ENCODE measurements at places on chromosomes 12 and 14.
A peak's percentile ranks its signal among the peaks of the same experiment; 100 is the strongest.

DNA sequence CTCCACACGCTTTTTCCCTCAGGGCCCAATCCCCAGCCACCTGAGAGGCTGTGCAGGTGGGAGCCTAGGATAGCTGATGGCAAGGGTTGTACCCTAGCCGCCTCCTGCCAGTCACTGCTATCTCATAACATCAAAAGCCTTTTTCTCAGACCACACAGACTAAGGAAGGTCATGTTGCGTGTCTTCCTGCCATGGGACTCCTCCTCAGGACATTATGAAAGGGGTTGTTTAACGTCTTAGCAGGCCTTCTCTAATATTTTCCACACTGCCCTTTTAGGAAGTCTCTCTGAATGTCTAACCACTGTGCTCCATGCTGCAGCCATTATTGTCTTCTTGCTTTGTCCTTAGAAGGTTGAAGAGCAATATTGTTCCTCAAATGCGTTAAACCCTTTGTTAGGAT is 7.6 kb upstream of the SMUG1 start:
- no peak for DNase-seq

- DNase-seq: no peak
Observed at GRCh38 chr14:52906141-52906601, 44.7 kb downstream of the FERMT2 start.

- peak; percentile 23 for DNase-seq
Observed at GRCh38 chr14:79278286-79278797, 933.0 kb downstream of the DIO2 start.

GRCh38 chr14:101475456-101476257 is 85.6 kb upstream of the DIO3 start:
- no peak for DNase-seq

- DNase-seq: peak; percentile 40
Observed at GRCh38 chr12:27843714-27844245, 63.7 kb upstream of the MANSC4 start.

DNA sequence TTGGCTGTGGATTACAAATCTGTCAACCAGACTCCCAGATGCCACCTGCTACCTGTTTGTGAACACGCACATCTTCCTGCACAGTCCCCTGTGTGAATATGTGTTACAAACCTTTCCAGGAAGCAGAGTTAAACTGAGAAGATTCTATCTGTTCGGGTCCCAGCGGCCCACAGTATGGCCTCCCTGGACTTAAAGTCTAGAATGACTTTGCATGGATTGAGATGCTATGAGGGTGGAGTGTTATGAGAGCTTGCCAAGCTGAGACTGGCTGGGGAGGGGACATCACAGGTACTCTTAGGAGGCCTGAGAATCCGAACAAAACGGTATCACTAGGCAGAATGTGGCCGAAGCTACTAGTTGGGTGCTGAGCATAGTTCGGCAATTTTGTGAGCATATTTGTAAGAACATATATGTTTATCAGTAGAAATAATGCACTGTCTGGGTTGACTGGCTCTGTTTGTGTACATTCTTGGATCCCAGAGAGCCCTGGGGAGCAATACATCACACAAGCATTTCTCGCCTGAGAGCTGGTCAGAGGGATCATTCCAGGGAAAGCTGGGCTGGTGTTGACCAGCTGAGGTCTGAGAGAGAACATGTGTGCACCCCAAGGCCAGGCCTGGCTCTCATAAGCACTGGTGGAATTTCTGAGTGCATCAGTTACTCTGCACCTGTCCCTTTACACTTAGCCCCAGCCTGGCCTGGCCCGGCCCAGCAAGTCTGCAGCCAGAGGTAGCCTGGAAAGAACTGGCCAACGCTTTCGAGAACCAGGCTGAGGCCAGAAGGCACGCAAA is 29.8 kb upstream of the LTBP2 start:
- no peak for DNase-seq

DNA sequence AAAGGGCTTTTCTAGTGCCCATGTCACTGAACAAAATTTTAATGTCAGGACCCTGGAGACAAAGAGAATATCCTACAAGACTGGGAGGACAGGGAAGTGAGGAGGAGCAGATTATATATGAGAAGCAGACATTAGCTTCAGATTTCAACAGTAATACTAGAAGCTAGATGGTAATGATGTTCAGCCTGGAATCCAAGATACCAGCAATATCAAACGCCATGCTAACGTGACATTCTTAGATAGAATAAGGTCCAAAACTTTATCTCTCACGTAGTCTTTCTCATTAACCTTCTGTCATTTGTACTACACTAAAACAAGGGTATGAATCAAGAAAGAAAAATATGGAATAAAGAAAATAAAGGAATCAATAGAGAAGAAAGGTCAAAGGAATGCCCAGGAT is 18.7 kb downstream of the SOS2 start:
- DNase-seq: no peak

DNA sequence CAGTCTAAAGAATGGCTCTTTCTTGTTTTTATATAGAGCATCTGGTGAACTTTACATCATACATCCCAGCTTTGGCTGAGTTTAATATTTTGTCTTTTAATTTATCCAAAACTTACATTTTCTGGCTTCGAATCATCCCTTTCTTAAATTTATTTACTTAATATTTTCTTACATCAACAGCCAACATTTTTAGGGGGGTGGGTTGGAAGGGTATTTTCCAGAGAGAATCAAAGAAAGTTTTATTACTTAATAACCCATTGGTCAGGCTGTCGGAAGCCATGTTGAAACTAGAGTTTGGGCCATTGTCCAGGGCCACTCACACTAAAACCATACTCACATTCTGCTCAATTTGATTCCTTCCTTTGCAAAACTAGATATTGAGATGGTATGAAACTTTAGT is 220.2 kb downstream of the AEBP2 start:
- DNase-seq: no peak

GRCh38 chr14:68685419-68686204 is 107.3 kb downstream of the ZFP36L1 start:
- peak; percentile 74 for DNase-seq

DNA sequence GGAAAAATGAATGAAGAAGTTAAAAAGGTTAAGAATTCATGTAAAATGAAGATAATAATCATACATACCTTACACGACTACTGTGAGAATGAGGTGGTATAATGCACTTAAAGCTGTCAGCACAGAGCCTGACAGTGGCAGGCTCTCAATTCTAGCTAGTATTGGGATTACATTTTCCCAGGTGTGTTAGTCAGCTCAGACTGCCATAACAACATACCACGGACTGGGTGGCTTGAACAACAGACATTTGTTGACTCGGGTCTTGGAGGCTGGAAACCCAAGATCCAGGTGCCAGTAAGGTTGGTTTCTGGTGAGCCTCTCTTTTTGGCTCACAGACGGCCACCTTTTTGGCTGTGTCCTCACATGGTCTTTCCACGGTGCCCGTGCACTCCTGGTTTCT is 167.8 kb downstream of the CHST11 start:
- no peak for DNase-seq

- no peak for DNase-seq
Observed at GRCh38 chr14:95452176-95452892, 64.1 kb downstream of the SYNE3 start.

GRCh38 chr12:3551976-3552725 is 61.1 kb downstream of the PRMT8 start:
- no peak for DNase-seq

- DNase-seq: no peak
Observed at GRCh38 chr12:129551441-129551840, 352.4 kb downstream of the TMEM132D start.

DNA sequence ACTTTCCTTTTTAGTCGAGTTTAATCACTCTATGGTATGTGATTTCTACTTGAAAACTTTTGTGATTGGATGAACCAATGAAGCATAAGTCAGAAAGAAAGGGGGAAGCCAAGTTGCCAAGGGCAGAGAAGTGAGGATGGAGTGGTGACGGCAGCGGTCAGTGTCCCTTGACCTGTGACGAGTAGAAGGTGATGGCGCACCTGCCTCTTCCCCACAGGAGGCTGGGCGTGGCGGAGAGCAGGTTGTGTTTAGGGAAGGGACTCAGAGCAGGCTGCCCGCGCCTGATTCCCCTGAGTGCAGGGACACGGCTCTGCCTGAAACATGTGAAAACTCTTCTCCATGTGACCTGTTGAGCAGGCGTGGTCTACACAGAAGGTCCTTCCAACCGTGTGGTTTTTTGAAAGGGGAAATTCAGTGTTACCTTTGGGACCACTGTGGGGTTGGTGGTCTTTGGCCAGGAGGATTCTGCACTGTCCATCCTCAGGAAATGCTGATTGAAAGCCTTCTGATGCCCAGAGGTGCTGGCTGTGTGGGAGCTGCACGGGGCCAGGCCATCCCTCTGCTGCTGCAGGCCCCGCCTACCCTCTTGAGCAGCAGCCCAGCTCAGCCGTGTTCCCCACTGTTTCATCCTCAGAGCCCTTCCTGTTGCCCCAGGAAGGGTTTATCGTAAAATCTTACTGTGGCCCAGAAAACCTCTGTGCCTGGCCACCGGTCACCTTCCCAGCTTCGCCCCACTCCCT is 23.5 kb upstream of the AMN start:
- no peak for DNase-seq

GRCh38 chr14:96960598-96961116 is 163.5 kb downstream of the VRK1 start:
- DNase-seq: no peak

GRCh38 chr14:73742520-73743238 is 28.5 kb upstream of the PNMA1 start:
- DNase-seq: peak; percentile 27

DNA sequence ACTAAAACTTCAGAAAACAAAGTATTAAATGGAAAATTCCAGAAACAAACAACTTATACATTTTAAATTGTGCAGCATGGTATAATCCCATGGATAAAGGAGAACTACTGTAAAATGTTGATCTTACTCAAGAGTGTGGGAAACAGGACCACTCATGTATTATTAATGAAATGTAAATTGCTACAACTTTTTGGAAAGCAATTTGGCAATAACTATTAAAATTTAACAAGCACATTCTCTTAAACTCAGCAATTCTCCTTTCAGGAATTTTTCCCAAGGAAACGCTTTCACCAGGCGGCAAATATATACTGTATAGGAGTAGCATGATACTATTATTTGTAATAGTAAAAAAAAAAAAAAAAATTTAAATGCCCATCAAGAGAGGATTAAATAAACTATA is 284.5 kb upstream of the AMIGO2 start:
- no peak for DNase-seq

- no peak for DNase-seq
Observed at GRCh38 chr14:20412411-20412810, 890 bp downstream of the TEP1 start.

- no peak for DNase-seq
Observed at GRCh38 chr14:84859116-84859515, 670.8 kb upstream of the FLRT2 start.

GRCh38 chr14:24196071-24197055 is 1.1 kb upstream of the TM9SF1 start:
- DNase-seq: no peak

GRCh38 chr12:12689647-12690300 is 6.2 kb downstream of the GPR19 start:
- DNase-seq: no peak

DNA sequence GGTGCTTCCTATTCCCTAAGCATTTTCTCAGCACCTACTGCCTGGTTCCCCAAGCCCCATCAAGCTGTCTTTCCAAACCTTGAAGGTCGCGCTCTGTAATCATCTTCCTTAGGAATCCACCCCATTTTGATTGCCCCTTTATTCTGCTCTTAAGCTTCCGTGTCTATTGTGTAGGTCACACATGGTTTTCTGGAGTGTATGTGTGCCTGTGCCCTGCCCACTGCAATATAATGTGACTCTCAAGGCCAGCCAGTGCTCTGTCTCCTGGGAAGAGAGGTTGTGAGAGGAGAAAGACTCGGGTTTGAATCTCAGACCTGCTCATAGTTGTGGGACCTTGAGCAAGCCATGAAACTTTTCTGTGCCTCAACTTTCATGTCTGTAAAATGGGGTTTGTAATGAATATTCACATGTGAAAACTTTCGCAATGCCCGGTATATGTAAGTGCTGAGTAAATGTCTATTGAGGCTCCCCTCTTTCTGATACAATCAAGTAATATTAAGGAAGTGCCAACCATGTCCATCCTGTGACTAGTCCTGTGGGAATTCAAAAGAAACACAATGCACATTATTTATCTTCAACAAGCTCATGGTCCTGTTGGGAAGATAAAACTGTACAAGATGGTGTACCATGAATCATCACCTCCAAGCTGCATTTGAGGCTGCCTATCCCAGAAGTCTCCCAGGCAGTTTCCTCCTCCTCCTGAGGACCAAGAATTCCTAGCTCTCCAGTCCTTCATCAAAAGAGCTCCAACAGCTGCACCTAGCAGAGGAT is 774 bp upstream of the KRT75 start:
- no peak for DNase-seq

DNA sequence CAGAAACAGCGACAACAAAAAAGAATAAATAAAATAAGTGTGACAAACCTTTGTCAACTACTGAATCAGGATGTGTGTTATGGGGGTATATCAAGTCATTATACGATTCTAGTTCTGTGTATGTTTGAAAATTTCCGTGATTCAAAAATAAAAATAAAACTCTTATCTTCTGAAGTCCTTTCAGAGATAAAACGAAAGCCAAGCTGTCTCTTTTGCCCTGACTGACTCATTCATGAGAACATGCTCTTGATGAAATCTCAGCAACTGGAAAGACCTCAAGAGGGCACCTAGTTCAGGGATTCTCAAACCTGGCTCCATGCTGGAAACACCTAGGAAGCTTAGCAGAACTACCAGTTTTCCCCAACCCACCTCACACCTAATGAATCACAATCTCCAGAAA is 9.2 kb downstream of the FOXN3 start:
- no peak for DNase-seq

DNA sequence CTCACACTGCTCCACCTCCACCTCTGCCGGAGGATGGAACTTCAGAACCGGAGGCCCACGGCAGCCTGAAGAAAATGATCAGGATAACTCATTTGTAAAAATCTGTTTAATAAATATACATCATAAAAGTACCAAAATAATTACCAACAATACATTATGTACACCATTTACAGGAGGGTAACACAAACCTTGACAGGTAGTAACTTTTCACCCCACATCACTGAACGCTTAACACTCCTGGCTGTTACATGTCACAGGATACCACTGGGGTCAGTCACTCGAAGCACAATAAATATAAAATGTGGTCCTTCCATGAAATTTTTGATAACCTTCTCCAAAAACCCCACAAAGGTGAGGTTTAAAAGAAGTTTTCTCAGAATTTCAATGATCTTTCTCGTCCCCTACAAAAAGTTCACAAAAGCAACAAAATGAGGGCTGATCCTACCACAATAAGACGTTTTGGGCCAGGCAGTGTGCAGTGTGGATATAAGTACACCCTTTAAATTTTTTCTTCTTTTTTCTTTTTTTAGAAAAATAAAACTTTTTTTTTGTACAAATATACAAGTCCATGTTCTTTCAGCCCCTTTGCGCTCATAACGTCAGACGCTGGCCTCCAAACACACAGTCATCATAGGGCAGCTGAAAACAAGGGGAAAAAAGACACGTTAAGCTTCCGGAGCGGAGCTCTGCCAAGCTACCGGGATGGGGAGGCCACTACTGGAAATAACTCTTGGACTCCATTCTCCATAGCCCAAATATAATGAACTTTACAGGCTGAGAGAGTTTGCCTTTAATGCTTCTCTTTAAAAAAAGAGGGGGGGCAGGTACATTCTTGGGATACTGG is 2.9 kb downstream of the NFKBIA start:
- peak; percentile 56 for DNase-seq

Measured in left hindlimb (tissue), 1 donor.